Activated CD8-positive, alpha-beta memory T cell treated with anti-CD3 and anti-CD28 coated beads for 24 hours (primary cell): ENCODE measurements at places on chromosomes 4 and X.
A peak's percentile ranks its signal among the peaks of the same experiment; 100 is the strongest.

GRCh38 chr4:180028682-180029081 is 2214.5 kb upstream of the TENM3 start:
- DNase-seq = no peak

DNA sequence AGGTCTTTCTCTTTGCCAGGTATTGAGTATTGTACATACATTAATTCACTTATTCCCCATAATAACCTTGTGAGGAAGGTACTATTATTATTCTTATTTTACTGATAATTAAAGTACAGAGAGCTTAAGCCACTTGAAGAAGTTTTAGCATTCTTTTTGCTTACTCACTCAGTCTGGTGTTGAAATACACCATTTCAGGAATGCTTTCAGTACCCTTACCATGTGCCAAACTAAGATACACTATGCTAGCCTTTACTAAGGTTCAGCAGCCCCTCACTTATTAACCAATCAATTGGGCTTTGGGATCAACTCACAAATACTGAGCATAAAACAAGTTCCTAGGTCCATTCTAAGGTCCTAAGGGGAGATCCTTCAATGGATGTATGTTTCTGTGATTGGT is 179.0 kb upstream of the FGF13 start:
- DNase-seq = no peak

GRCh38 chr4:133233922-133234321 is 84.8 kb downstream of the PCDH10 start:
- no peak for DNase-seq

- DNase-seq = no peak
These were observed at the start of gene SPATA18 for GRCh38 chr4:52051213-52051614. Gene SPATA18 (plus strand): TSS chr4:52051304. CDS start chr4:52051705, 401 bp downstream.

DNA sequence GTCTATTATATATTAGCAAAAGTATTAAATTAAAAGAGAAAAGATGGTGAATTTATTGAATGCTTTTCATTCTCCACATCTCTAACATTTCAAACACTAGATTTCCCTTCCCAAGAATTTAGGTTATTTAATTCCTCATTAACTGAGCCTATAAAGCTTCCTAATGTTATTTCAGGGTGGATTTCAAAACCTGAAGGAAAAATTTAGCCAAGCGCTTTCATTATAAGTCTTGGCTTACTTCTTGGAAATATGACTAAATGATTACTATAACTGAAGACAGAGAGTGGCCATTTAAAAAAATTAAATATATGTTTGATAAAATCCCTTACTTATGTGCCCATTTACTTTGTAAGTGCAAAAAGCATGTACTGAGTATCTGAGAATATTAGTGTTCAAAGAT is 141.8 kb upstream of the ARSJ start:
- no peak for DNase-seq

- DNase-seq = no peak
These were observed 88.0 kb downstream of the NAA11 start for GRCh38 chr4:79237851-79238250.

DNA sequence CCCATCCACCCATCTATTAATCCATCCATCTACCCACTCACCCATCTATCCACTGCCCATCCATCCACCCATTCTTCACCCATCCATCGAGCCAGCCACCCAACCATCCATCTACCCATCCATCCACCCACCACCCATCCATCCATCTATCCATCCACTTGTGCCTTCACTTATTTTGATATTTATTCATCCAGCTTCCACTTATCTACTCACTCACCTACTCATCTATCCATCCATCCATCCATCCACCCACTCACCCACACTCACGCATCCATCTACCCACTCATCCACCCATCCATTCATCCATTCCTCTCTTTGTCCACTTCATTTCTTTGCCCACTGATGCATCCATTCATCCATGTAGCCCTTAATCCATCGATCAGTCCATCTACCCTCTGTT is 72.9 kb upstream of the AFAP1 start:
- DNase-seq = no peak

GRCh38 chr4:93461541-93461940 is 367.0 kb upstream of the ATOH1 start:
- DNase-seq = no peak

DNA sequence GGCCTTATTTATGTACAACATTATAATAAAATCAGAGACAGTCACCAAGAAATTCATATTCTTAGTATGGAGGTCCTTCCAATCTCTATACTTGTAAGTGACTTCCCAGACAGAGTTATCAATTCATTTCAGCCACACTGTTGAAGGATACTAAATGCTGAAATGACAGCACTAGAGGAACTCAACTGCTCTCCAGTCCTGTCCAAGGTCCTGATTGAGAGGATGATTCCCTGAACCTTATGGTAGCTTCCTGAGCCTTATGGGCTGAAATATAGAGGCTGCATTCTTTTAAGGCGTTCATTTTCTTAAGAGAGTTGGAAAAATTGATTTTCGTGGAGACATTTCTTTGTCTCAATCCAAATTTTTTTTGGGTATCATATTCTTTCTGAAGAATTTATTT is 205.9 kb downstream of the TLL1 start:
- DNase-seq = no peak

DNA sequence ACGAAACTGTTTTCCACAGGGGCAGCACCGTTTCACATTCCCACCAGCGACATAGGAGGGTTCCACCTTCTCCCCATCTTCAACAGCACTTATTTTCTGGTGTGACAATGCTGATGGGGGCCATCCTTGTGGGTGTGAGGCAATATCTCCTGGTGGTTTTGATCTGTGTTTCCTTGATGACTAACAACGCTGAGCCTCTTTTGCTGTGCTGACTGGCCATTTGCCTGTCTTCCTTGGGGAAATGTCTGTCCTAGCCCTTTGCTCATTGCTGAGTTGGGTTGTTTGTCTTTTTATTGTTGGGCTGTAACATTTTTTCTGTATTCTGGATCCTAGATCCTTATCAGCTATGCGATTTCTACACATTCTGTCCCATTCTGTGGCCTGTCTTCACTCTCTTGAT is 33.7 kb downstream of the ATP2B3 start:
- DNase-seq = no peak

- peak; percentile 45 for DNase-seq
These were observed 87.6 kb downstream of the JAKMIP1 start for GRCh38 chr4:6112606-6113290.

- no peak for DNase-seq
These were observed 33.0 kb downstream of the TFDP3 start for GRCh38 chrX:133185119-133185518.

- DNase-seq = no peak
These were observed 57.0 kb downstream of the CEP44 start for GRCh38 chr4:174340714-174341113.

DNA sequence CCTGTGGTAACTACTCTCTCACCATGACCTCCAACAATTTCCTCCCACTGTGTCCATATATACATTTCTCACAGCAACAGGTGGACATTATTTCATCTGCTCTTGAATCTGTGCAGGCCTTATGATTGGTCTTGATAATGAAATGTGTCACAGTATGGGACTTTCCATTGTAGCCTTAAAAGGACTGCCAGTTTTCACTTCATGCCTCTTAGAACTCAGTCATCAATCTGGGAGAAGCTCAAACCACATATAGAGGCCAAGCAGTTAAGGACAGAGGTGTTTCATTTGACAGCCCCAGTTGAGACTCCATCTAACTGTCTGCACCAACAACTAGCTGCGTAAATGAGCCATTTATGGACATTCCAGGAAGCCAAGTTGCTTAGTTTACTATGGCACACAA is 1534.8 kb downstream of the ARAP2 start:
- no peak for DNase-seq

DNA sequence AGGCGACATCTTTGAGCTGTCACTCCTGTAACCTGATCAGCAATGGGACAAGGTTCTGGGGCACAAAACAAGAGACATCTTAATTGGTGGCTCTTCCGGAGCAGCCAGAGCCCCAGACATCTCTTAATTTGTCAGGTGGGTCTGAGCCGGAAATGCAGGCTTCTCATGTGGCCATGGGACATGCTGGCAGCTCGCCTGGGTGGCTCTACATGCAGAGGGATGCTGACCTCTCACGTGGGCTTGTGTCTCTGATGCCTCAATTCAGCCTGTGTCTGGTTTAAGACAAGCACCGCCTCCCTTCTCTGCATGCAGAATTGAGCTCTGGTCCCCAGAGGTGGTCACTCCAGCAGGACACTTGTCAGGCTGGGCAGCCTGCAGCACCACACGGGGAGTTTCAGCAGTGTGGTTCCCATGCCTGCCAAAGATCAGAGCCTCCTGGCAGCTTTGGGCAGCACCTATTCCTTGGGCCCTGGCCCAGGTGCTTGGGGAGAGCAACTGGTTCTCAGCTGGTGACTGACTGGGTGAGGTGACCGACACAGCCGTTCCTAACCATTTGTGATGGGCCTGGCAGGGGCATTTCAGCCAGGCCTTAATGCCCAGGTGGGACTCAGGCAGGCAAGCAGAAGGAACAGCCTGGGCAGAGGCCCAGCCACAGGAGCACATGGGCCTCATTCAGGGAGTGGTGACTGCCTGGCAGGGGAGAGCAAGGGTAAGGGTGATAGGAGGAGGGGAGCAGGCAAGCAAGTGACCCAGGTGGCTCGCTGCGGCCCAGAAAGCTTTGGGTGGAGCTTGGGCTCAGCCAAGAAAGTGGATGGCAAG is 53.4 kb downstream of the HMX1 start:
- peak; percentile 40 for DNase-seq

GRCh38 chrX:97597954-97598353 is 714.2 kb downstream of the RPA4 start:
- DNase-seq = peak; percentile 57

GRCh38 chrX:51614353-51615012 is 4.2 kb downstream of the CENPVL3 start:
- DNase-seq = no peak

- DNase-seq = no peak
These were observed 10.7 kb downstream of the PPARGC1A start for GRCh38 chr4:23878912-23879732.

DNA sequence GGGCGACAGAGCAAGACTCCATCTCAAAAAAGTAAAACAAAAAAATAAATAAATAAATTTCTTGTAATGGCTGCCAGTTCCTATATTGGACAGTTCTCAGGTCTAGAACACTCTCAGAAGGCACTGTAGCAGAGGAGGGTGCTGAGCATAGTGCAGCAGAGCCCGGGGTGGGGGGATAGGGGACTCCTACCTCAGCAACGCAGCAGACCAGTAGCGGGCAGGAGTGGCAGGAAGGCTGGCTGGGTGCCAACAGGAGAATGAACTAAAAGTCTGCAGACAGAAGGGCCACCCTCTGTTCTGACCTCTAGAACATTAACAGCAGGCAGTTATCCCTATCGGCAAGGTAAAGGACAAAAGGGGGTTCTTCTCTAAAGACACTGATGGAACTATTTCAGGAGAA is 20.2 kb downstream of the PDK3 start:
- no peak for DNase-seq

- no peak for DNase-seq
These were observed 20.8 kb upstream of the TMEM185A start for GRCh38 chrX:149652232-149652981.

GRCh38 chr4:75727073-75727472 is 2.7 kb downstream of the USO1 start:
- no peak for DNase-seq
